ENCODE measurements at places on chromosomes 13 and 19. TPM values are rescaled to one million over a fixed set of nuclear protein-coding genes. Genes with fewer than 3 reads are reported as not detected.
A peak's percentile ranks its signal among the peaks of the same experiment; 100 is the strongest.

DNA sequence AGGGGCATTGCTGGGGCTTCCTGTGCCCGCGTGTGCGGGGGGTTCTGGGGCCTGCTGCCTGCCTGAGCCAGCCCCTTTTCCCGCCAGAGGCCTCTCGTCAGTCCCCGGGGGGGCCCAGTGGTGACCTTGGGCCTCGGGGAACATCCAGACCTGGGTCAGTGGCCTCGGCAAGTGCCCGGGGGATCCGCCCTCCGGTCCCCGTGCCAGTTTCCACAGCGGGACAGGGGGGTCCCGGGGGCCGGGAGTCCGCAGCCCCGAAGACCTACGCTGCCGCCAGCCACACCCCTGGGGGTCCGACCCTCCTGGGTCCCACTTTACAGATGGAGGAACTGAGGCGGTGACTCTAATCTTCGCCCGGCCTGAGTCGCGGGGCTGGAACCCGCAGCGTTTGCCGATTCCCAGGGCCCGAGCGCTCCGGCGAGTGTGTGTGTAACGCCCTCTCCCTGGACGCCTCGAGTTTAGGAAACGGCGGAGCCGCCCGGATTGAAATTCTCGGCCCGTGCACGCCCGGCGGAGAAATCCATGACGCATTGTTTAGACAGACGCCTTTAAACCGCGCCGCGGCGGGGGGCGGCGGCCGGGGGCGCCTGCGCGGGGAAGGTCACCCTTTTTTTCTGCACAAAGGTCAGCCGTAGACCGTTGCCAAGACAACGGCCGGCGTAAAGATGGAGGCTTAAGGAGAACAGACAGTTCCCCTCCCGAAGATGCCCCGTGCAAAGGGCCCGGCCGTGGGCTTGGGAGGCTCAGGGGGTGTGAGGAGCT, 39.3 kb downstream of the EFNA2 start:
- peak; percentile 78 for DNase-seq

- DNase-seq: no peak
Measured at GRCh38 chr13:40141859-40142555, 486.5 kb downstream of the COG6 start.

ZNF580 gene
- total RNA-seq: 5.6 TPM

APLP1 gene
- 3.5 TPM for total RNA-seq

DNA sequence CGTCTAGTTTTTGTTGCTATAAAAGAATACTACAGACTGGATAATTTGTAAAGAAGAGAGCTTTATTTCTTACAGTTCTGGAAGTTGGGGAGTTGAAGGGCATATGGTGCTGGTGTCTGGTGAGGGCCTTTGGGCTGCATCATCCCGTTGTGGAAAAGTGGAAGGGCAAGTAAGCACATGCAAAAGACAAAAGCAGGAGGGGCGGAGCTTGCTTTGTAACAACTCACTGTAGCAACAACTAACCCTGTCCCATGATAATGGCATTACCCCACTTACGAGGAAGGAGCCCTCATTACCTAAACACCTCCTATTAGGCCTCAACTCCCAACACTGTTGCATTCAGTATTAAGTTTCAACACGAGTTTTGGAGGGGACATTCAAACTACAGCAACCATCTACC, 7.2 kb upstream of the DNAJC15 start:
- no peak for DNase-seq

DNA sequence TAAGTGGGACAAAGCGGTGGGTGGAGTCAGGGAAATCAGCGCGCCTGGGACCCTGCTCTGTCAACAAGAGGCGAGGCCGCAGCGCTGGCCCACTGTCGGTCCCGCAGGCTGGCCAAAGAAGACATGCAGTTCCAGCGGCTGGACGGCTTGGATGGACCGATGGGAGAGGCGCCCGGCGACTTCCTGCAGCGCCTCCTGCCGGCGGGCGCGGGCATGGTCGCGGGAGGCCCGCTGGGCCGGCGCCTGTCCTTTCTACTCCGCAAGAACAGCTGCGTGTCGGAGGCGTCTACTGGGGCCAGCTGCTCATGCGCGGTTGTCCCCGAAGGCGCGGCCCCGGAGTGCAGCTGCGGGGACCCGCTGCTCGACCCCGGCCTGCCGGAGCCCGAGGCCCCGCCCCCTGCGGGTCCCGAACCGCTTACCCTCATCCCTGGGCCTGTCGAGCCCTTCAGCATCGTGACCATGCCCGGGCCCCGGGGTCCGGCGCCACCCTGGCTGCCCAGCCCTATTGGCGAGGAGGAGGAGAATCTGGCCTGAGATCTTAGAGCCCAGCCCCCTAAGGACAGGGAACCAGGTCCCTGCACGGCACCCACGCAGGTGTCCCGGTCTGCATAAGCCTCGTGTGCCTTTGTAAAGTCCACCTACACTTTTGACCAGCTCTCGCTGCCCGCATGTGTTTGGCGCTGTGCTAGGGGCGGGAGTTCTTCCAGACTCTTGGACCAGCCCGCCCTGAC, 6.1 kb downstream of the BEST2 start:
- DNase-seq: peak; percentile 76

DNA sequence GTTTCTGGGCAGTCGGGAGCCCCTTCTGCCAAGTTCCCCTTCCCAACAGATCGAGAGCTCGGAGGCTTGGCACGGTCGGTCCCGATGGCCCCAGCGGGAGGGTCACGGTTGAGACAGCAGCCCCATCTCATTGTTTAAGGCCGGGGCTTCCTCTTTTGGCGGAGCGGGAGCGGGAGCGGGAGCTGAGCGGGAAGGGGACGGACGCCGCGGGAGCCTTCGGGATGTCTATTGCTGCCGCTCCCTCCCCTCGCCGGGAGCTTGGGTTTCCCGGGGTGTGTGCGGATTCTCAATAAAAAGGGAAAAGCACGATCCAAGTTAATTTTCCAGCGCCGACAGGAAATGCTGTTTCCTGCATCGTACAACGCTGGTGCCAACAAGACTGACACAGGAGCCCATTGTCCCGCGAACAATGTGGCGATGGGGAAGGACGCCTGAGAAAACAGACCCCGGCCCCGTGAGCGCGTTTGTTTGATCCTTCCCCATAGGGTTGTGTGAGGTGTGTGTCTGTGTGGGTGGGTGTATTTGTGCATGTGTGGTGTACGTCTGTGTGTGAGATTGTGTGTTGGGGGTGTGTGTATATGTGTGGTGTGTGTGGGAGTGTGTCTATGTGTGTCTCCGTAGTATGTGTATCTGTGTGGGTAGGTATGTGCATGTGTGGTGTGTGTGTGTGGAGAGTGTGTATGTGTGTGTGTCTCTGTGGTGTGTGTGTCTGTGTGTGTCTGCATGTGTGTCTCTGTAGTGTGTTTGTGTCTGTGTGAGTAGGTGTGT, 36.3 kb upstream of the FLT1 start:
- DNase-seq: peak; percentile 44
